ENCODE measurements at places on chromosomes 3 and 15. TPM values are rescaled to one million over a fixed set of nuclear protein-coding genes. Genes with fewer than 3 reads are reported as not detected.

- no peaks in the 10 kb centered on the region for H3K36me3 ChIP-seq
- peaks cover 14% of the 10 kb centered on the region for H3K4me1 ChIP-seq
- H3K27me3 ChIP-seq, result no peaks in the 10 kb centered on the region
Measured at GRCh38 chr15:76903251-76903681, 1.9 kb downstream of the SCAPER start.

- DNase-seq, result no peak
- H3K36me3 ChIP-seq, result no peaks in the 10 kb centered on the region
- H3K27me3 ChIP-seq, result no peaks in the 10 kb centered on the region
- no peaks in the 10 kb centered on the region for H3K4me1 ChIP-seq
- H3K27ac ChIP-seq, result no peak within 1 kb of the TSS
Measured at GRCh38 chr15:42020713-42021273, at the start of gene PLA2G4E. PLA2G4E (minus strand) TSS chr15:42021042; CDS start chr15:42021030, 12 bp downstream.

DNA sequence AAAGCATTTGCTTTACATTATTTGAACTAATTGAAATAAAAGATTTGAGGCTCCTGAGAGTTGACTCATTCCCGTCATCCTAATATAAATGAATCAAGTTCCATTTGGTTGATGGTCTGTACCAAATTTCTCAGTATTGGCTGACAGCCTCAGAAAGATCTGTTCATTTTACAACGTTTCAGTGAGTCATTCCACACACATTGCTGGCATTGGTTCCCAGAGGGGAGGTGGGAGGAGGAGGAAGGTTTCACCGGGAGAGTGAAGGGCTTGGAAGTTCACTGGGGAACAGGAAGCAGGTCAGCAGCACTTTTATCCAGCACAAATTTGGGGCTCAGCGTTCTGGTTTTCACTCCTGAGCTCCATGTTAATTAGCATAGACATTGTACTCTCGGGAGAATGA lies 176.7 kb upstream of the CADPS start:
- H3K4me1 ChIP-seq, result no peaks in the 10 kb centered on the region
- no peak overlapping the region for H3K4me3 ChIP-seq
- no peak for DNase-seq
- no peaks in the 10 kb centered on the region for H3K27me3 ChIP-seq

GRCh38 chr3:115146032-115146417 lies 1.1 kb downstream of the ZBTB20 start:
- H3K27me3 ChIP-seq, result no peaks in the 10 kb centered on the region
- peaks cover 8% of the 10 kb centered on the region for H3K4me1 ChIP-seq
- DNase-seq, result peak; percentile 87
- H3K27ac ChIP-seq, result peak overlapping the region; percentile 97

DNA sequence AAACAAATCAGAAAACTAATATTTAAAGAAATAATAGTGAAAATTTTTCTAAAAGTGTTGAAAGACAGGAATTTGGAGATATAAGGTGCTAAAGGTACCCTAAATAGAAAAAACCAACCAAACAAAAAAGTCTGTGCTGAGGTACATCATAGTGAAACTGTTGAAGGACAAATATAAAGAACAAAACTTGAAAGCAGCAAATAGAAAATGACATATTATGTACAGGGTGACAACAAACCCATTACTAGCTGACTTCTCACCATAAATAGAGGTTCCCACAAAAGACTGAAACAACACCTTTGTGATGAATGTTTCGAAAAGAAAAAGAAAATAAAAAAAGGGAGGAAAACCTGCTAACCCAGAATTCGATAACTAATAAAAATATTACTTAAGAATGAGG lies 502.5 kb upstream of the NECTIN3 start:
- no peak overlapping the region for H3K27ac ChIP-seq
- H3K4me3 ChIP-seq, result no peak overlapping the region
- no peak for DNase-seq
- H3K27me3 ChIP-seq, result no peaks in the 10 kb centered on the region

DNA sequence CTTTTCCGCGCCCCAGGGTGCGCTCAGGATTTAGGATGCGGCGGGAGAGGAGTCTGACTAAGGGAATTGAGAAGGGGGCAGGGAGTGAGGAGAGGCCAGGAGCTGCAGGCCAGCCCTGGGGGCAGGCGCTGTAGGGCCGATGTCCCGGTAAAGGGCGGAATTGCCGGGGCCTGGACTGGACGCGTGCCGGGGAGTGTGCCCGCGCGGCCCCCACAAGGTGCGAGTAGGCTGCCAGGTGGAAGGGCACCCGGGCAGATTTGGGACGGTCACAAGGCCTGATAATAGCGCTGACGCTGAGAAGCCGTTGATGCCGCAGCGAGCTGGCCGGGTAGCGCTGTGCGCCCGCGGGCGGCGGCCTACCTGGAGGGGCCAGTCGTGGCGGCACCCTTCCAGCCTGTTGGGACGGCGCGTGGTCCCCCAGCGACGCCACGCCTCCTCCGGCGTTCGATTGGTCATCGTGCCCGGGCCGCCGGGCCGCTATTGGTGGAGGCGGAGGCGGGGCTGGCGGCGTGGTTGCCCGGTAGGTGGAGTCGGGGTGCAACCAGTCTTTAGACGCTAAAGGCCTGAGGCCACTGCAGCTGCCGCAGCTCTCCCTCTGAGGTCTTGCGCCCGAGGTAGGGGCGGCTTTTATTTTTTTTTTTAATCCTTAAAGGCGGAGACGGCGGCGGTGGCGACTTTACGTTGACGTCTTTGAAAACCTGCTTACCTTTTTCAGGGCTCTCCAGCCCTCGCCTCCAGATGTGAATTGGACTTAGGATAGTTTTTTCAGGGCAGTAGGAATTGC lies 903 bp downstream of the SLC25A38 start:
- peaks cover 26% of the 10 kb centered on the region for H3K4me1 ChIP-seq
- peak overlapping the region; percentile 74 for H3K4me3 ChIP-seq
- no peaks in the 10 kb centered on the region for H3K27me3 ChIP-seq
- H3K36me3 ChIP-seq, result no peaks in the 10 kb centered on the region
- H3K27ac ChIP-seq, result peak overlapping the region; percentile 97

DNA sequence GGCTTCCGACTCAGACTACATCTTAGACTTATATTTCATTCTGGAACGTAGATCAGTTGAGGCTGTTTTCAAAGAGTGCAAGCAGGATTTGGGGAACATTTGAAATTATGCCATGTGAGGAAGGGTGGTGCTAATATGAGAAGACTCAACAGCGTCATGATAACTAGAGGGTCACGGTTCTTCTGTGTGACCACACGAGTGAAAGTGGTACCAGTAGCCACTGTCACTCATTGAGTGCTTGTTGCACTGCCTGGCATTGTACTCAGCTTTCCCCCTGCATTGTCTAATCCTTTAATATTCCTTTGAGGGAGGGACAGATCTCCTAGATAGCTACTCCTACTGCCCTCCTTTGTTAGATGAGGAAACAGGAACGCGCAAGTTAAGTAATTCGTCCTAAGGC lies 81.3 kb upstream of the PLXNA1 start:
- no peak for DNase-seq
- H3K27me3 ChIP-seq, result no peaks in the 10 kb centered on the region
- no peak overlapping the region for H3K4me3 ChIP-seq
- no peak overlapping the region for H3K27ac ChIP-seq

DNA sequence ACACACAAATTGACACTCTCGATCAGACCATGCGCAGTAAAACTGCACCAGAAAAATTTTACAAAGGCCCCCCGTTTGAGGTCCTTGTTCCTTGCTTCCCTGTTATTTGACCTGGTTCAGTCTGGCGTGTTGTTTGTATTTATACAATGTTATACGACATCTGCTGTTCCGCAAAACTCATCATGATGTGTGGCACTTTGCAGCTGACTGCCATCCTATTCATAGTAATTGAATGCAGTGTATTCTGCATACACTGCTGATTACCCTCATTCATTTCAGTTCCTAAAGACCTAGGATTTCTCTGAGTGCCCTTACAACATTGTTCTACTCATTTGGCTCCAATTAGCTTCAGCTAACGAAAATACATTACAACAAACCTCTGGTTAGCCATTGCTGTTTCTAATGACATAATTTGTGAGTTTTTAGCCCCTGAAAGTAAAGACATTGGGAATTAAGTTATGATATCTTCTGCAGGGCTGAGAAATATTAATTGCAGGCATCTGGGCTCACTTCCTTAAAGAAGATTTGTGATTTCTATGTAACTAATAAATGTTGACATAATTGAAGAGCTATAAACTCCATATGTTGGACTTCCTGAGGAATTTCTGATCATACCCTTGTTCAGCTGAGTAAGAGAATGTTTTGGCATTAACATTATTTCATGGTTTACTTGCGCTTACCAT lies 75.7 kb downstream of the C3orf38 start:
- DNase-seq, result no peak
- no peak overlapping the region for H3K27ac ChIP-seq
- no peak overlapping the region for H3K4me3 ChIP-seq
- H3K4me1 ChIP-seq, result no peaks in the 10 kb centered on the region
- no peaks in the 10 kb centered on the region for H3K36me3 ChIP-seq
- no peaks in the 10 kb centered on the region for H3K27me3 ChIP-seq

DNA sequence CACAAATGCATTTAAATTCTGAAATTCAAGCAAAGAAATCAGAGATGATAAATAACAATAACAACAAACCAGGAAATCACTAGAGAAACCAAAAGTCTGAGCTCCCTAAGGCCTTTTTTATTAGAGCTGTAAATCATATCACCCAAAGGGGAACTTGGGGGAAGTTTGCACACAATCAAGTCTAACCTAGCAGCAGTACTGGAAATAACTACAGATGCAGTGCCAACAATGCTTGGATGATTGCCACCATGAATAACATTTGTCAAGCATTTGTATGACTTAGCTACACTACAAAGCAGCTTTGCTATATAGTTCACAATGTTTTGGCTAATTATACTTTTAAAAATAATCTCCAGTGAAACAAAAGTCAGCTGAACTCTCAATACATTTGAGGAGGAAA lies 27.8 kb downstream of the SHQ1 start:
- peaks cover 9% of the 10 kb centered on the region for H3K4me1 ChIP-seq
- H3K27me3 ChIP-seq, result no peaks in the 10 kb centered on the region
- no peak overlapping the region for H3K4me3 ChIP-seq
- no peaks in the 10 kb centered on the region for H3K36me3 ChIP-seq
- DNase-seq, result peak; percentile 76
- no peak overlapping the region for H3K27ac ChIP-seq

DNA sequence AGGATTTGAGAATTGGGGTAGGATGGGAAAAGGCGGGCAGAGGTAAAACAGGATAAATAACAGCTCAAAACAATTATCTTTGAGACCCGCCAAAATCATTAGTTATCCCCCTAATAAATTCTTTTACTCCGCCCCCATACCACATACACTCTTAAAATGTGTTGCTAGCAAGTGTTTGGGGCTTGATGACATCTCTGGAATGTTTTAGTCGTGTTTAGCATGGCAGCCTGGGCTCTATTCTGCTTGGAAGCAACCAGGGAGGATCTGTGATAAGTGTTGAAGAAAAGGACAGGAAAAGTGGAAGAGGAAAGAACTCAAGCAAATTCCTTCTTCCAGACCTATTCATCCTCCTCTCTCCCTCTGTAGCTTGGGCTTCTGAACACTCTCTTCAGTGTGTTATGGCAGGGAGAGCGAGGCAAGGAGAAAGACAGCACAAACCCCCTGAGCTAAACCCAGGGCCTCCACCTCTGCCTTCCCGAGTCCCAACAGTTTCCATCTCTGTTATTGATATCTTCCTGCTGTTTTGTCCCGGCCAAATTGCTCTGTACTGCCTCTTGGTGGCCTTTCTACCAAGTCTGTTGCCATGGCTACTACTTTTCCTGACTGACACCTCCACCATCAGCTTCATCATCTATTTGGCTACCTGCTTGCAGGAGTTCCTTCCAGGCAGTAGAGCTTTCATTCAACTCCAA lies 135.8 kb downstream of the RPL22L1 start:
- H3K4me1 ChIP-seq, result peaks cover 16% of the 10 kb centered on the region
- no peak overlapping the region for H3K4me3 ChIP-seq
- H3K27me3 ChIP-seq, result no peaks in the 10 kb centered on the region
- no peaks in the 10 kb centered on the region for H3K36me3 ChIP-seq
- no peak for DNase-seq
- no peak overlapping the region for H3K27ac ChIP-seq

- H3K27me3 ChIP-seq, result no peaks in the 10 kb centered on the region
- no peaks in the 10 kb centered on the region for H3K4me1 ChIP-seq
- no peak overlapping the region for H3K27ac ChIP-seq
- no peak overlapping the region for H3K4me3 ChIP-seq
Measured at GRCh38 chr3:71902258-71903111, 117.5 kb upstream of the PROK2 start.

DNA sequence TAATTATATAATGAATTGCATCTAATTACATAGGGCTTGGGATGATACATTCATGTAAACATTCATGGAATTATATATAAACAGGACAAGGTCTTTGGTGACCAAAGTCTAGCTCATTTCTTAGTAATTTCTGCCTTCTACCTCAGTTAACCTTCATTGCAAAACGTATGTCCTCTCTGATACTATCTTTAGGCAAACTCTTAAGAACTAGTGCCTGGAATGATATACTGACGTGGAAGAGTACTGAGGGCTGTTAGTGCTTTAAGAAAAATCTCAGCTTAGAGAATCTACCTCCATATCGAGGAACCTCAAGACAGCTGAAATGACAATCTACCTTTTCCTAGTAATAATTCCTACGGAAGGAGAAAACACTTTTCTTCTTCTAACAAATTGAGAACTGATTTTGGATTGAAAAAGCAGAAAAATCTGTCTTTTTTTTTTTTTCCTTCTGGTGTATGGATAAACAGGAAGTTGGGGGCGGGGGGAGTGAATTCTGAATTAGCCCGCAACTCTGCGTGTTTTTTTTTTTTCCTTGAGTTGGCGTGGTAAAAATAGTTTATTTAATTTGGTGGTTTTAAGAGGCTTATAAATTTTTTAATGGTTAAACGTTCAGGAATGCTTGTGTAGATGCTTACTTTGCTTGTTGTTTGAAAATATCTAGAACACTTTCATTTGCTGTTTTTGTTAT lies 43.2 kb downstream of the RARB start:
- H3K27me3 ChIP-seq, result no peaks in the 10 kb centered on the region
- no peak overlapping the region for H3K27ac ChIP-seq
- H3K4me3 ChIP-seq, result no peak overlapping the region
- H3K4me1 ChIP-seq, result peaks cover 36% of the 10 kb centered on the region
- DNase-seq, result no peak
- H3K36me3 ChIP-seq, result no peaks in the 10 kb centered on the region

GRCh38 chr3:15815696-15816095 lies 17.9 kb upstream of the ANKRD28 start:
- no peak overlapping the region for H3K27ac ChIP-seq
- peaks cover 13% of the 10 kb centered on the region for H3K4me1 ChIP-seq
- H3K4me3 ChIP-seq, result no peak overlapping the region
- no peaks in the 10 kb centered on the region for H3K27me3 ChIP-seq
- DNase-seq, result no peak

DNA sequence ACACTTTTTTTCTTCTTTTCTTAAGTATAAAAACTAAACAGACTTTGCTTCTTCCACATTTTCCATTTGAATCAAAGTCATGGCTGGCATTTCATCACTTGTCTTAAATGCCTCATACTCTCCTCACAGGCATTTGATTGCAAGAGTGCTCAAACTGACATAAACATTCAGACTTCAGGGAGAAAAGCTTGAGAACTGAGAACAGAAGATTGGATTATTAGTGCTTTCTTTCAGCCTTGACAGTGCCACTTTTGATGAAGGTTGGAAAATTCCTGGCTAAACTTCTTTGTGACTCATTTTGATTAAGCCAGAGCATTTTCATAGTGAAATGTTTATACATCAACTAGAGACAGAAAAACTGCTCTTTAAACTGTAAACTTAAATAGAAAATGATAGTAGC lies 544.4 kb downstream of the DIPK2A start:
- H3K36me3 ChIP-seq, result no peaks in the 10 kb centered on the region
- no peak overlapping the region for H3K4me3 ChIP-seq
- DNase-seq, result no peak
- no peak overlapping the region for H3K27ac ChIP-seq
- no peaks in the 10 kb centered on the region for H3K27me3 ChIP-seq

HTR3C gene
- total RNA-seq, result not detected

ZDHHC23 gene
- total RNA-seq, result 4.1 TPM

SNX22 gene
- 0.35 TPM for total RNA-seq

CD96 gene
- 1.7 TPM for total RNA-seq

GOLGA8O gene
- 1.6 TPM for total RNA-seq

MYH15 gene
- 0.67 TPM for total RNA-seq

HTR3E gene
- not detected for total RNA-seq

Data from adrenal gland (tissue), 19 donors.